ENCODE measurements at places on chromosomes 5 and 9.

DNA sequence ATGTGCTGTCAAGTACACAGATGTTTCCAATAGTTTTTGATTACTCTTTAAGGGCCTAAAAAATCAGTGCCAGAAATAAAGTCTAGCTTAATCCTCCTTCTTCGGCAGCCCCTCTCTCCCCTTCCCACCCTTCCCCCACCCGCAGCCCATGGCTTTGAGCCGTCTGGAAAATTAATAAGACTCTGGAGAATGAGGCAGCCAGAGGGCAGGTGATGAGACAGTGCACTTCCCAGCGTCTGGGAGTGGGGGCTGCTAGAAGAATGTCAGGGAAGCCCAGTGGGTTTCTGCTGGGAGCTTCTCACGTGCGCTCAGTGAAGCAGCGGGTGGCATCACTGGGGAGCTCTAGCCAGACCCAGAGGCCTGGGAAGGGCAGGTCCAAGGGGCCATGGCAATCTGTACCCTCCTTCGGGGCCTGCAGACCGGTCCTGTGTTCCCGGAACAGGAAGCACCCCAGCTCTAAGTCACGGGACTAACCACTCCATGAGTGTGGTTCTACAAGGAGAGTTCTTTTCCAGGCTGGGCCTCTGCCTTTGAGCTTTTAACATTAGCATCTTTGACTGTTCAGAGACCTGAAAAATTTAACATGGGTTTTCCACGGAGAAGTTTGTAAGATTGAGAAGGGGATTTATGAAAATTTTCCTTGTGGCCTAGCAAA is 164.8 kb upstream of the OTULINL start:
- H3K36me3 ChIP-seq, result peaks cover 4% of the 10 kb centered on the region
- peak; percentile 62 for DNase-seq
- no peaks in the 10 kb centered on the region for H3K27me3 ChIP-seq
- H3K27ac ChIP-seq, result peak overlapping the region; percentile 85
- peaks cover 33% of the 10 kb centered on the region for H3K4me1 ChIP-seq

DNA sequence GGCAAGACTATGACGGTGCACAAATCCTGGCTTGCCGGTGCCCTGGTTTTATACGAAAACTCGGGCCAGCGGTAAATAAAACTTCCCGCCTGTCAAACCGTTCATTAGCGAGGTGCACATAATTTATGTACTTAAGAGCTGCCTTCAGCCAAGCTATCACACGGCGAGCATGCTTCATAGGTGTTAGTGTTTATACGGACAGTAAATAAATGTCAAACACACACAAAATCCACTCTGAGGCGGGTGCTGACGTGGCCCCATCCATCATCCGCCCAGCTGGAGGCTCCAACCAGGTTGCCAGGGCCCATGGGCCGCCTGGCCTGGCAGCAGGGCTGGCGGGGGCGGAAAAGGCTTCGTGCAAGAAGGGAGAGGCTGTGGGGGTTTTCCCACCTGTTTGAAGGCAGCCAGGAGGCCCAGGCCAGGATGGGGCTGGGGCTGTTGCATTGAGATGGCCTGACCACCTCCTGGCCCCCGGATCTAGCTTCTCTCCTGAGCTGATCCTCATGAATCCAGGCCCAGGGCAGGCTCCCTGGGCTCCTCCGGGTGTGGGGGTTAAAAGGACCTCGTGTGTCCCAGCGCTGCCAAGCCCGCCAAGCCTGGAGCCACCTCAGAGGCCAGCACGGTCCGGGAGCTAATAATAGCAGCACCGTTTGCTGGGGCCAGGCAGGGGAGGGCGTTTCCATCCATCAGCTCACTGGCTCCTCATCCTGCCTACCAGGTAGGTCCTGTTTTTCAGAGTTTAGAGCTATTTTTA is 43.2 kb downstream of the BARX1 start:
- H3K4me1 ChIP-seq, result no peaks in the 10 kb centered on the region
- no peaks in the 10 kb centered on the region for H3K27me3 ChIP-seq
- no peak overlapping the region for H3K27ac ChIP-seq
- H3K36me3 ChIP-seq, result no peaks in the 10 kb centered on the region

DNA sequence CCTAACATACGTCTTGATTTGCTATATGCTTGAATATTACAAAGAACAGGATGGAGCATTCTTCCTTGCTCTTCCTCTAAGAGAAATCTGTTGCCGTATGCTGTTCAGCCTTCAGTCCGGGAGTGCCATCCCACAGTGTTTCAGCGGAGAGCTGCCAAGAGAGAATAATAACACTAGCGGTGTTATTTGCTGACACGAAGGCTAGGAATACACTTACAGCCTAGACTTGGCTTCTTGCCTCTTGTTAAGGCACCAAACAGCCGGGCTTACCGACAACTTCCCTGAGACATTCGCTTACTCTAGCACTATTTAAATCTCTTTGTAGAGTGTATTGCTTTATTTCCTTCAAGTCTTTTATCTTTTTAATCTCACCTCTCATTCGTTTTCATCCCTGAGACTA is 31.4 kb downstream of the KCTD16 start:
- no peaks in the 10 kb centered on the region for H3K36me3 ChIP-seq
- H3K27ac ChIP-seq, result no peak overlapping the region
- no peaks in the 10 kb centered on the region for H3K4me1 ChIP-seq
- DNase-seq, result no peak
- H3K4me3 ChIP-seq, result no peak overlapping the region

DNA sequence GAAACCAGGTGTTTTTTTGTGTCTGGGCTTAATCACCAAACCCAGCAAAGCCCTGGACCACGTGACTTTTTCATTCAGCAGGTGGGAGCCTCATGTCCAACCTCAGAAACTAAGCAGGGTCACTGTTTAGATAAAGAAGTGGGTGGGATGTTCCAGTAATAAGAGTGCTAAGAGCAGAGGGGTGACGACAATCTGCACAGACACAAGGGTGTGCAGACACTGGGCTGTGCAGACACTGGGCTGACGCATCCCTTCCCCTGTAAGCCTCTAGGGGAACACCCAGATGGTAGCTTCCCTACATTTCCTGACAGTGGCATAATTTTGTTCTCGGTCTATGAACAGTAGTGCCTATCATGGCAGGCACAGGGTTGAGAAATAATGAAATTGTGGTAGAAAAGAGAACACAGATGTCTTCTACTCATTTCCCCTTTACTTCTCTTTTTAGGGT is 85.1 kb downstream of the SAXO1 start:
- H3K27ac ChIP-seq, result no peak overlapping the region
- no peak overlapping the region for H3K4me3 ChIP-seq
- H3K4me1 ChIP-seq, result no peaks in the 10 kb centered on the region
- H3K36me3 ChIP-seq, result no peaks in the 10 kb centered on the region
- no peak for DNase-seq

DNA sequence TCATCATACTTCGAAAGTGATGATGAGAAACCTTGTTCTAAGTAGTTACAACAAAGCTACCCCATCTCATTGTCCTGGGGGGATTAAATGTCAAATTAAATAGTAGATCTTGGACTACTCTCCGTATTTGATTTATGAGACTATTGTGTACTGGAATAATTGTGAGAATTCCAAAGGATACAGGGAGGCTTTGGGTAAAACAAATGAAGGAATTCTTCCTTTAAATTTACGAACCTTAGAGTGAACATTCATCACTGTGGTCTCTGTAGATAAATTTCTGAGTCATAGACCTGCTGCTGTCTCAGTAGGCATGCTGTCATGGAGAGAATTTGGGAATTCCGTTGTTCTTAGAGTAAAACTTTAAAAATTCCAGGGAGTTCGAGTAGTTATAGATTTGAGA is 836.2 kb downstream of the DNAH5 start:
- H3K27me3 ChIP-seq, result no peaks in the 10 kb centered on the region
- no peak overlapping the region for H3K4me3 ChIP-seq
- H3K4me1 ChIP-seq, result no peaks in the 10 kb centered on the region
- DNase-seq, result no peak
- no peak overlapping the region for H3K27ac ChIP-seq
